NCI-H460 (cell line): ENCODE measurements at places on chromosomes 1 and 21. TPM values are rescaled to one million over a fixed set of nuclear protein-coding genes. Genes with fewer than 3 reads are reported as not detected.

Gene POLR3GL
- total RNA-seq, result 28.7 and 36.2 TPM in 2 replicates

- no peak for DNase-seq
Observed at GRCh38 chr1:219247441-219247840, 73.8 kb downstream of the LYPLAL1 start.

- DNase-seq, result no peak
Observed at GRCh38 chr21:46063227-46063626, 34.7 kb upstream of the COL6A2 start.

DNA sequence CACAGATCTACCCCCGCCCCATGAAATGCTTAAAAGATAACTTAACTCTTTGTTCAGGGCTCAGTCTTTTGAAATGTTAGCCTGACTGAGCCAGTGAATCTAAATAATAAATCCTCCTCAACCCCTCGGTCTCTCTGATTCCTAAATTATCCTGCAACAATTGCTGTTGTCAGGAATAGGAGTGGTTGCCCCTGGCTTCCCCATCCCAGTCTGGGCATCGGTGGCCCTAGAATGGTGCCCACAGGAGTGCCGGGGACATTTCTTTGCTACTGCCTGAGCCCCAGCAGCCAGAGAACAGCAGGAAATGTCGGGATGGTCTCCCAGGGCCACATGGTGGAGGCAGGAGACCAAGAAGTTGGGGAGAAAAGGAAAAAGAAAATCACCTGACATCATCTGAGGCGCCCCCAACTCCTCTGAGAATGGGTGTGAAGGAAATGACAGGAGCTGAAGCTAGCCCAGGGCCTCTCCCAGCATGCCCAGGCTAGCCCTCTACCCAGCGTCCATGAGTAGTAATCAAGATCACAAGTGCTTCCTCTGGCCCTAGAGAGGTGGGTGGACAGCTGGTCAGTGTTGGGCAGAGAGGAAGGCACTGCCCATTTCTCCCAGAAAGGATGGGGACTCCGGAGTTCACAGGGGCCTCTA is 1.6 kb downstream of the PADI4 start:
- no peak for DNase-seq
